Smooth muscle cell of bladder (primary cell): ENCODE measurements at places on chromosomes 7 and 10. TPM values are rescaled to one million over a fixed set of nuclear protein-coding genes. Genes with fewer than 3 reads are reported as not detected.

The OR2A5 gene
- not detected in 2 replicates for total RNA-seq

The RFC2 gene
- 8.8 and 9.5 TPM in 2 replicates for total RNA-seq

The LHPP gene
- total RNA-seq: 9.2 and 11.0 TPM in 2 replicates

The MGAM2 gene
- not detected in 2 replicates for total RNA-seq

The LBX1 gene
- total RNA-seq: not detected in 2 replicates

The LIPN gene
- not detected in 2 replicates for total RNA-seq

The DRGX gene
- total RNA-seq: not detected in 2 replicates

The UPK3B gene
- total RNA-seq: 0.46 TPM in 1 of 2 replicates, not detected in the other

The HOXA6 gene
- total RNA-seq: 3.4 and 4.4 TPM in 2 replicates

The TMEM236 gene
- under 0.01 TPM in 2 replicates for total RNA-seq

The YWHAG gene
- total RNA-seq: 56.2 and 95.2 TPM in 2 replicates

The KDM7A gene
- total RNA-seq: 4.8 and 5.7 TPM in 2 replicates

The CXCL12 gene
- 135 and 150 TPM in 2 replicates for total RNA-seq

The SLC16A9 gene
- total RNA-seq: 0.14 and 0.55 TPM in 2 replicates

The SFMBT2 gene
- total RNA-seq: 5.1 and 5.5 TPM in 2 replicates

The WEE2 gene
- total RNA-seq: not detected in 2 replicates

The PNLIPRP2 gene
- total RNA-seq: not detected in 2 replicates

The ZNF117 gene
- total RNA-seq: 3.4 and 3.6 TPM in 2 replicates

The NAT16 gene
- total RNA-seq: not detected in 2 replicates

The HTR7 gene
- 0.92 and 2.4 TPM in 2 replicates for total RNA-seq

The CFAP69 gene
- total RNA-seq: 7.7 and 10.4 TPM in 2 replicates
